ENCODE measurements at places on chromosomes 3 and 15.

DNA sequence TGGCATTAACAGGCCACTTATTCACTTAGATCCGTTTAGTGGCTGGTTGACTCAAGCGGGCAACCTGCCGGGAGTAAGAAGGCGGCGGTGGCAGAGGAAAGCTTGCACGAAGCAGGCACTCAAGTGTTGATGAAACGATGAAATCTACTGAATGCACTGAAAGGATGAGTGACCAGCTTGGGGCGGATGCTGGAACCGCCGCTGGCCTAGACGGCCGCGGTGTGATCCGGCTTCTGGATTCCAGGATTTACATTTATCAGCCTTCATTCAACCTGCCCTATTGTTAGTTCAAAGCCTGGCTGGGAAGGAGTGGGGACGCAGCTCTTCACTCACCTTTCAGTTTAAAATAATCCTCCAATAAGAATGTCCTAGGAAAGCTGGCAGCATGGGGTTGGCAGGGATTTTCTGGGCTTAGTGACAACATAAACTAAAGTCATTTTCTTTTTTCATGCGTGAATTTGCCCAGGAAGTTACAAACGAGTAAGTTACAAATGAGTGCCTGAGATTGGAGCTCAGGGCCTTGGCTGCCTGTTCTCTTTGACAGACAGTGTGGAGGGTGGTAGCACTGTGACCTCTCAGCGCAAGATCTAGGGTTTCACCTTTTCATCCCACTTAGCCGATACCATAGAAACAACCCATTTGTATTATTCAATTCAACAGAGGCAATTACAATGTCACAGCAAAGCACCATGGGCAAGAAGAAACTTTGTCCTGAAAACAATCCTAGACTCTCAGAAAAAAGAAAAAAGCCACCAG, 1.1 kb upstream of the PLCH1 start:
- no peak for DNase-seq

DNA sequence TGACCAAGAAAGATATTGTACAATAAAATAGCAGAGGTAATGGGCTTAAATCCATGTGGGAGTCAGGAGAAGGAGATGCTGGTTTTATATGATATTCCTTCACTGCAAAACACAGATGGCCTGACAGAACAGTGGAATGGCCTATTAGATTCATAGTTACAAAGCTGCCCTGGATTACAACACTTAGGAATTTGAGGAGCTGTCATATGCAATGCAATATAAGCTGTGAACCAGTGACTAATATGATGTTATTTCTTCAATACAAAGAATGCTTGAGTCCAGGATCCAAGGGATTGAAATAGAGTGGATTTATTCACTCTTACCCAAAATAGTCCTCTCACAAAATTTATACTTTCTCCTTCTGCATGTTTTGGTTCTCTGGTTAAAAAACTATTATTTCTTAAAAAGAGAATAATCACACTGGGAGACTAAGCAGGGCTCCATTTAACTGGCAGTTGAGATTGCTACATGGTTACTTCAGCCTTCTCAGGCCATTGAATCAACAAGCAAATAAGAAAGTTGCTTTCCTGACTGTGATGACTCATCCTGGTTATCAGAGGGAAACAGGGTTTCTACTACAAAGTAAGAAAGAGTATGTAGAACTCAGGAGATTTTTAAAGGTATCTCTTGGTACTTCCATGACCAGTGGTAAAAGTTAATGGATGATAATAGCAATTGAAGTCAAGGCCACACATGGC, 79.8 kb upstream of the ZPLD1 start:
- no peak for DNase-seq

DNA sequence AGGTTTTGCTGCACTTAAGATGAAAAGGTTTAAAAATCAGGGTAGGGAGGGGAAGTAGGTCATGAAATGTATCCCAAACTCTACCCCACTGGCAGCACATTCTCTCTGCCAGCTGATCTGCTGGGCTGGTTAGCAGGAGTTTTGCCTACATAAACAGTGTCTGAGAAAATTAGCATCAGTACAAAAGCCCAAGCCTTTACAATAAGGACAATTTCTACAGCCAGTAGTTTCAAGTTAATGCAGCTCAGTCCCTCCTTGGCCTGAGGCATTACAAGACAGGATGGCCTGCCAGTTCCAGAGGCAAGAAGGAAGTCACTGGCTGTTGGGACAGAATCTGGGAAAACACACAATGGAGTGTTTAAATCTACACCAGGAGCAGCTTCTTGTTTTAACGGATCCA, 32.8 kb downstream of the NCEH1 start:
- no peak for DNase-seq

- DNase-seq, result no peak
Observed at GRCh38 chr15:23912191-23912590, 225.1 kb upstream of the NDN start.

- DNase-seq, result no peak
Observed at GRCh38 chr3:23430781-23431398, 227.8 kb downstream of the UBE2E2 start.

DNA sequence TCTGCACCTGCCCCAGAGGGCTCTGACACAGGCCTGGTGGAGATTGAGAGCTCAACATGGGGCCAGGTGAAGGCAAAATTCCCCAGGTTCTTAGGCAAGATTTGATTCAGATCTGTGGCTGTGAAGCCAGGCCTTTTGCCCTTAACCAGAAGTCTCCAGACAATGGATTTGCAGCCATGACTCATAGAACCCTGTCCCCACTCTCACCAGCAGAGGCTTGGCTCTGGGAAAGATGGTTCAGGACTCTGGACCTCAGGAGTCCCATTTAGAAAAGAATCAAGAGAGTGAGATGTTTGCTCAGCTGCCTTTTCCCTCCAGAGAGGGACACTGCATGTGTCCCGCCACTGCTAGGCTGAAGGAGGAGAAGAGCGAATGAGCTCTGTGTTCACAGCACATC, 361.4 kb upstream of the ICE2 start:
- DNase-seq, result no peak

GRCh38 chr3:33513262-33513863, 73.2 kb upstream of the UBP1 start:
- DNase-seq, result no peak

DNA sequence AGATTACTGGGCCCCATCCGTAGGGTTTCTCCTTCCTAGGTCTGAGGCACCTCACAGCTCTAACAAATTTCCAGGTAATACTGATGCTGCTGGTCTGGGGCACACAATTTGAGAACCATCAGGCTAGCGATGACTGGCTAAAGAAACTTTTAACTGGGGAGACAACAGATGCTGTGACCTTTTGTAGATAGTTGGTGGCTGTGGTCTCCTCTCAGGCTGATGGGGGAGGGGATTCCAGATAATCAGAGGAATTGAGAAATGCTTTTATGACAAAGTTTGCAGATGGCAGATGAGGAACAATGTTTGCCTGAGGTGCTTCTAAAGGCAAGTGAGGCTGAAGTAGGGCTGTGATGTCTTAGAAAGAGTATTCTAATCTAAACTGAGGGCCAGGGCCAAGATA, 13.8 kb upstream of the CCR9 start:
- DNase-seq, result no peak

- DNase-seq, result no peak
Observed at GRCh38 chr15:25230442-25230841, 208.4 kb downstream of the UBE3A start.

- no peak for DNase-seq
Observed at GRCh38 chr3:114112696-114113095, 56.2 kb downstream of the QTRT2 start.

- DNase-seq, result no peak
Observed at GRCh38 chr15:78369161-78369560, 29.0 kb downstream of the CRABP1 start.

DNA sequence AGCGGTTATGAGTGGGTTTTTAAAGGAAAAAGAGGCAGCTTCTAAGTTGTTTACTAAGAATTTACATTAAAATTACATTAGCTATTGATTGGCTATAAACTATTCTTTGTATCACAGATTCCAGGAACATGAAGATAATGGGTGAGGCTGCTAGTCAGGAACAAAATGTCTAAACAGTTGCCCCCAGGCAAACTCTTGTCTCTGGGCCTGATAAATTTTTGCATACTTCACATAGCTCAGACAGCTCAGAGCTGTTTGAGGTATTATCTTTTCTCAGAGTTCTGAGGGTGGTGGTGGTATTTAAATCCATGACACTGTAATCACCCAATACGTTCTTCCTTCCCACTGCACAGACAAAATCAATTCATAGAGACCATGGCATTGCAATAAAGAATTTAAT, 2.1 kb upstream of the HACD2 start:
- no peak for DNase-seq

GRCh38 chr3:139117883-139118760, 73.4 kb upstream of the PRR23C start:
- no peak for DNase-seq

GRCh38 chr15:80480909-80481308, 76.7 kb downstream of the ARNT2 start:
- DNase-seq, result peak; percentile 38

DNA sequence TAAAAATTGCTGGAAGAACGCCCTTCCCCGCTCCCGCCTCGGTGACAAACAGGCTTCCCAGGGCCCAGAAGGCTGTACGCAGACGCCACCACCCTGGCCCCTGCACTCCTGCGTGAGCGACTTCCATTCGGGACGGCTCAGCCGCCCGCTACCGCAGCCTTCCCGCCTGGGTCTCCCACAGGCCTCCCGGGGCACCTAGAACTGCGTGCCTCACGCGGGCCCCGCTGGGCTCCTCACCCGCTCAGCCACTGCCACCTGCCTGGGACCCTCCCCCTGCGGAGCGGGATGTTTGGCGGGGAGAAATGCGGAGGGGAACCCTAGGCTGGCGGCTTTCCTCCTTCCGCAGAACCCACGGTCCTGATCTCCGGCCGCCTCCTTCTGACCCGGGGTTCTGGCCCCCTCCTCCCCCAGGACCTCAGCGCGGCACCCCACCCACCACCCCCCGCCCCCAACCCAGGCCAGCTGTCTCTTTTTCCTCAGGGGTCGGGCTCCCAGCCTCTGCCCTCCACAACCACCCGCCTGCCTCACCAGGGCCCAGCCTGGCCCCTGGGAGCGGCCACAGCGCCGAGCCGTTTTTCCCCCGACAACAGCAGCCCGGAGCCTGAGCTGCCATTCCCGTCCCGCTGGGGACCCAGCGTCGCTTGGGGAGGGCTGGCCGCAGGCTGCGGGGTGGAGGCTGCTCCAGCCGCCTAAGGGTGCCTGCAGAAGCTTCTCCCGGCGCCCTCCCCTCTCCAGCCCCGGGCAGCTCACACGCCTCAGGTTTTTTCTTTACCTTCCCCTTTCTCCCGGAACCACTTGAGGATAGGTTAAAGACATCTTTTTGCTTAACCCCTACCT, 27.6 kb upstream of the RAB7A start:
- DNase-seq, result peak; percentile 27

DNA sequence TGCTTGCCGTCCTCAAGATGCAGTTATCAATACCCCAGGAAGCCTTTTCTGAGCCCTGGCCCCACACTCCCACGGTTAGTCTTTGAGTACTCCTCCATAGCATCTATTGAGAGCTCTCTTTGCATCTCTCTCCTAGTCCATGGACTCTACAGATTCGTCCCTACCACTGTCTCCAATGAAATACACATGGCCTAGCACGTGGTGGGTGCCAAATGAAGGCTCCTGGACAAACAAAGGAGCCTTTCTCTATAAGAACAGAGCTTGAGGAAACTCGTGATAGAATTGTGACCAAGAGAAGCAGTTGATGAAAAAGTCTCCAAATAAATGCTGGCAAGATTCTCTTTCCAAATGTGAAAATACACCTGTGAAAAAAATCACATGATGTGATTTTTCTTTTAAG, 166.1 kb downstream of the GABRG3 start:
- DNase-seq, result no peak

- no peak for DNase-seq
Observed at GRCh38 chr15:66560856-66561525, 4.8 kb downstream of the LCTL start.

DNA sequence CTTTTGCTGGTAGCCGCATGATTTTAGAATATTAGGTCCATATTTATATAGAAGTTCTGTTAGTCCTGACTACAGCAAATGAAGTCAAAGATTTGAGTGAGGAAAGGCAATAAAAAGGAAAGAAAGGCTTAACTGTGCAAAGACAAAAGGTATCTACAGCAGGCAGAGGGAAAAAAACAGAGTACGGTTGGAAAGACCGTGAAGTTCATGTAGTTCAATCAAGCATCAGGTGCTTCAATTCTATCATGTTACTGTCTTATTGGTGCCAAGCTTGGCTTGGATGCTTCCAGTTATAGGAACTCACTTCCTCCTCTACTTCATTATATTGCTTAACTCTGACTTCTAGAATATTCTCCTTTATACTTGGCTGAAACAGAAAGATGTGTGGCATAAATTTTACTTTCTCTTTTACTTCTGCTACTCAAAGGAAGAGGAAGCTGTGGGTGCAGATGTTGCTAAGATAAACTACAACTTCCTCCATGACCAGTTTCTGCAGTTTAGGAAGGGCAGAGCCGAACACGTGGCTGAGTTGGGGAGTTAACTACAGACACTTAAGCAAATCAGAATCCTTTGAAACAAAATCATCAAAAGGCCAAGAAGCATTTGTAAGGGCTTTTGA, 72.6 kb upstream of the ZBED2 start:
- DNase-seq, result peak; percentile 11

- no peak for DNase-seq
Observed at GRCh38 chr3:160403028-160403545, 3.6 kb downstream of the SMC4 start.

DNA sequence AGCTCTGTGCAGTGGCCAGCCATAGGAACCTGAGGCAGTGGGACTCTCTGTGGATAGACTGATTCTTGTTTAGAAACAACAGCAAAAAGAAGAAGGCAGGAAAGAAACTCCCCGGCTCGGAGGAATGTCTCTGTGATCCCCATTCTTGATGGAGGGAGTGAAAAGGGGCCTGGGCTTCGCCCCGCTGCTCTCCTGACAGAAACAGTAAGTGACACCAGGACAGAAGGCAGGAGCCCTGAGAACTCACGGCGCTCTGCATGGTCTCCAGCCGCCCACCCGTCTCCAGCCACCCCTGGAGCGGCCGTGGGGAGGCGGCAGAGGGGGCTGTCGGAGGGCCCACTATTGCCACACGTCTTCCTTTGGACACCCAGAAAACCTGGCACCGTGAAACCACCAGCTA, 35.7 kb upstream of the PARL start:
- DNase-seq, result no peak

GRCh38 chr15:77714023-77714422, 81.3 kb upstream of the LINGO1 start:
- no peak for DNase-seq

DNA sequence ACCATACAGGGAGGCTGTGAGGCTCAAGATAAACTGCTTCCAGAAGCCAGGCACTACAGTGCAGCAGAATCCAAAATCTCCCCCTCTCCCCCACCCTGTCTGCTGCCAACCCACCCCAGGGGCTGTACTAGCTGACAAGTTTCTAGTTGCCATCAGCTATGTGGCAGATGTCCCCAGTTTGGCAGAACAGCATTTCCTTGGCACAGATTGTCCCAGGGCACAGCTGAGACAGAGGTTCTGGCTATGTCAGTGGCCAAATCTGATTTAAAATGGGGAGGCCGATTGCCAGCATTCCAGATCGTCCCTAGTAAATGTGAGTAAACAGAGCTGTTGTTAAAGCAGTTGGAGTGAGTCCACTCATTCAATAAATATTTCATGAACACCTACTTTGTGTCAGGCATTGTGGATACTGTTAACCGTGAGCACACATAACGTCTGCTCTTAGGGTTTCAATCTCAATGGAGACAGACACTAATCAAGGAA, 28.0 kb upstream of the CCDC174 start:
- peak; percentile 34 for DNase-seq

GRCh38 chr15:57376696-57377477, 582 bp downstream of the CGNL1 start:
- peak; percentile 36 for DNase-seq
